ENCODE measurements at places on chromosomes 2 and 18.

DNA sequence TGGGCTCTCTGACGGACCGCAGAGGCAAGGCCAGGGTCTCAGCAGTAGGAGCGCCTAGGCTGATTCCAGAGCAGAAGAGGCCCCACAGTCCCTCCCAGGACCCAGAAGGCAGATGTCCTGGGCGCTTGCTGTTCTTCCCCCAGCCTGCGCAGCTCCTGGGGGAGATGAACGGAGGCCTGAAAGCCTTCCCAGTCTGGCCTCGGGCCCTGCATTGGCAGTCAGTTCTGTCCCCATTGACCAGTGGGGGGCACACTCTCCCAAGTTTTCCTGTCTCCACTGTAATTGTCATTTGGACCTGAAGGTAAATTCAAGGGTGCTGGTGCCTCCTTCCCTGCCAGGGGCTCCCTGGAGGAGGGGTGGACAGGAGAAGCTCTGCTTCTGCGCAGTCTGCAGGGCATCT, 345.7 kb downstream of the CYP26B1 start:
- no peak for DNase-seq

DNA sequence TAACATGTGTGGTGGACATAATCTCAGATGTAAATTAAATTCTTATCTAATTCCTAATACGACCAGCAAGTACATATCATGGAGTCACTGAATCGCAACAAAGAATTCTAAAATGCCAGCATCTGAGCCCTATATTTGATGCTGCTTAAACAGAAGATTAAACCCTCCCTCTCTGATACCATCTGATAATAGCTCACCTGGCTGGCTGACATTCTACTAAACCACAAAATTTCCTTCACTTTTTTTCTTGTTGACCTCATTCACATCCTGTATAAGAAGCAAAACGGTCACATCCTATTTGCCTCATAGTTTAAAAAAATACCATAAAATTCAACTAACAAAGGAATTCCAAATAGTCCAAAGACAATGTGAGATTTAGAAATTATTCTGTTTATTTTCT, 371.6 kb upstream of the SLC8A1 start:
- DNase-seq: no peak

- no peak for DNase-seq
Observed at GRCh38 chr18:2114289-2114688, 457.0 kb downstream of the METTL4 start.

DNA sequence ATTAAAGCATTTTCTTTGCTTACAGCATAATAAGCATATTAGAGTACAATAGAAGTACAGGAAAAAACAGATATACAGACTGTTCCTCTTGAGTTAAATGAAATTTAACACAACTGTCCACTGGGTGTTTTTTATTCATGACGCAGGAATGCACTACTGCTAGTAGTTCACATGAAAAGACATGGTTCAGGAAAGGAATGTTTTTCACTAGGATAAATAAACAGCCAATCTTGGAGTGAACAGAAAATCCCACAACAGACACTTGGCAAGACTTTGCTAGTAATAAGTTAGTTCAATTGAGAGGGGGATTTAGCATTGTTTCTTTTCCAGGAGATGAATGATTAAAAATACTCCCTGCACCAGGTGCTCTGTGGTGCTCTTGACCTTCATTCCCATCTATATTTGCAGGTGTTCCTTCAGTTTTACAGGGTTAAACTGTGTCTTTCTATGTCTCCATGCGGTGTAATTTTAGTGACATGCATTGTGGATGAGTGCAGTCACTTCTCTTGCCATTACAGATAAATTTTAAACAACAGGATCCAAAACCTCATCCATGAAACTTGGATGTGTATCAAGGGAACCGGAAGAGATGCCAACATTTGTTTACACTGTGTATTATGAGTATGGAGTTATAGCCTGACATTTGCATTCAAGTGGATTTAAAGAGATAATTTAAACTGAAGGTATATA, 796.6 kb downstream of the DSC3 start:
- no peak for DNase-seq

DNA sequence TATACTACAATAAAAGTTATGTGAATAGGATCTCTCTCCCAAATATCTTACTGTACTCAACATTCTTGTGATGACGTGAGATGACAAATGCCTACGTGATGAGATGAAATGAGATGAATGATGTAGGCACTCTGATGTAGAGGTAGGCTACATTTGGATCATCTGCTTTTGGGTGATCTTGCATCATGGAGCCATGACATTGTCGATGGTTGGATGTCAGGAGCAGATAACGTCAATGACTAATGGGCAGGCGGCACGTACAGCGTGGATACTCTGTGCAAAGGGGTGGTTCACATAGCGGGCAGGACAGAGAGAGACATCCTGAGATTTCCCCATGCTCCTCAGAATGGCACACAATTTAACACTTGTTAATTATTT, 40.8 kb upstream of the PPP1R1C start:
- no peak for DNase-seq

- no peak for DNase-seq
Observed at GRCh38 chr2:61135510-61135909, 26.5 kb upstream of the C2orf74 start.

- DNase-seq: no peak
Observed at GRCh38 chr18:48566589-48566988, 27.8 kb downstream of the CTIF start.

GRCh38 chr2:224163566-224164307, 124.7 kb upstream of the SERPINE2 start:
- no peak for DNase-seq

GRCh38 chr18:680392-680791, 22.9 kb downstream of the TYMS start:
- DNase-seq: no peak

DNA sequence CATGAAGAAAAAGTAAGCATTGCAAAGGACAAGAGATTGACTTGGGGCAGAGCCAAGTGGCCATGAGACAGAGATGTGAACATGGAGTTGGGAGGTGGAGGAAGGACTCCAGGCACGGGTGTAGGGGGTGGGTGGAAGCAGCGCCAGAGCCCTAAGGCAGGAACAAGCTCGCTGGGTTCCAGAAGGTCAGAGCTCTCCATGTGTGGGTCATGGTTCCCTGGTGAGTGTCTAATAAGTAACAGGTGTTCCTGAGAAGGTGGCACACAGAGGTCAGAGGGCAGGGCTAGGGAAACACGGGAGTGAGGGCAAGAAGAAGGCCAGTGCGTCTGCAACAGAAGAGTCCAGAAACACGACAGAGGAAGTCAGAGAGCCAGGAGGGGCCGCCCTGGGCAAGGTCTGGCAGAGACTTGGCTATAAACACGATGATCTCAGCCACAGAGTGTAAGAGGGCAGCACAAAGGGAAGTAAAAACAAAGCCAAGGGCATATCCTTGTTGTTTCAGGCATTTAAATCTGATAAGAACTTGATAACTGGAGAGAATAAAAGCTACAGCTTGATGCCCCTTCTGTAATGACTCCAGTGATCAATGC, 260.8 kb downstream of the TGIF1 start:
- DNase-seq: no peak

DNA sequence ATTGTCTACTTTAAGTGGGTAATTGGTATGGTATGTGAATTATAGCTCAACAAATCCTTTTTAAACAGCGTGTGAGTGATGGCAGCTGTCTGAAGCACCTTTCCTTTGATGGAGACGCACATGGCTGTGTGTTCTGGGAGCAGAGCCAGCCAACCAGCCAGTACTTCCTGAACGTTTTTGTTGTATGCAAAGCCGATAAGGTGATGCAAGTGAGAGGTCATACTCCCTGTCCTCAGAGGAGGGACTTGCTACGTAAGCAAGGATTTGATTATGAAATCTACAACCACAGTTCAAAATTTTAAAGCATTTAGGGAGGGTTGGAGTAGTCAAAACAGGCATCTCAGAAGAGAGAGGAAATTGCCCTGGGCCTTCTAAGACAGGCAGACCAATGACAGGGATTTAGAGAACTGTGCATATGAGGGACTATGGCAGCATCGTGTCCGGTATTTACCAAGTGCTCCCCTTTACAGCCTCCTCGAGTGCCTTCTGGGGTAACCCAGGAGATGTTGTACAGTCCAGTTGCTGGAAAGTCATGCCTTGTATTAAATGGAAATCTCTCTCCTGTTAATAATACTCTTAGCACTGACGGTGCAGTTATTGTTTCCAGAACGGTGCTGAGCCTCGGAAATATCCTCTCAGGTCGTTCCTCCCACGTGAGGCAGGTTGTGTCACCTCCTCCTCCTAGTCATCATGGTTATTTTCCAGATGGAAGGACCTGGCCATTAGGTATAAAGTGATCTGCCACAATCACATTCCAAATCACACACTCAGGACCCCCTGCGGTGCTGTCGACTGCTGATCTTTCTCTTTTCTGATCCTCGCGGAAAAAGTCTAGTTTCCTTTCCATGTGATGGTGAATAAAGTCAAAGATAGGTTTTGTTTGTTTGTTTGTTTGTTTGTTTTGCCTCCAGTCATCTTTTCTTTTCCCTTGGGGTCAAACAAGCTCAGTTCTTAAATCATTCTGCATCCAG, 28.4 kb downstream of the ARHGEF4 start:
- no peak for DNase-seq

DNA sequence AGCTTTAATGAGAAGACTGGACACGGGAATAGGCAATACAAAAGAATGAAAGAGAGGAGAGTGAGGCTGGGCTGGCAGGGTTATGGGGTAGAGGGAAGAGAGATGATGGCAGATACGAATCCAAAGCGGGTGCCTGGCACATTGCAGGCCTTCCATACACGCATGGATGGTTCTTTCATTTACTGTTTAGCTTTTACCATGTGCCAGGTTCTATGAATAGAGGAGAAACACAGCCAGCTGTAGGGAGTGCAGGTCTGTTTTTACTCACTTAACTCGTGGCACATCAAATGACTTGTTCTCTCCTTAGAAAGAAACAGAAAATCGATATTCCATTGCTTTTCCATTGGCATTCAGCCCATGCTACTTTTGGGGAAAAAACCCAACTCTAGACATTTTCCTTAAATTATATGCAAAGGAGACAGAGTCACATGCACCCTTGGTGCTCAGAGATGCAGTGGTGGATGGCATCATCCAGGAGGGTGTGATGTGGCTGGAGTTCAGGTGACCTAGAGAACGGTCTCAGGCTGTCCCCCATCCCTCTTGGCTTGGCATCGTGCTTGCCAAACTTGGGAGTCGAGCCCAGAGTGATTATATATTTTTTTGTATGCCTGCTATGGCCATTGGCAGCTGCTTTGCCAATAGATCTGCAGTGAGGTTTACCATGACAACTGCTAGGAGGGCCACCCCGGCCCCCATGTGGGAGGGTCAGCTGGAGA, 6.2 kb downstream of the LTBP1 start:
- no peak for DNase-seq

DNA sequence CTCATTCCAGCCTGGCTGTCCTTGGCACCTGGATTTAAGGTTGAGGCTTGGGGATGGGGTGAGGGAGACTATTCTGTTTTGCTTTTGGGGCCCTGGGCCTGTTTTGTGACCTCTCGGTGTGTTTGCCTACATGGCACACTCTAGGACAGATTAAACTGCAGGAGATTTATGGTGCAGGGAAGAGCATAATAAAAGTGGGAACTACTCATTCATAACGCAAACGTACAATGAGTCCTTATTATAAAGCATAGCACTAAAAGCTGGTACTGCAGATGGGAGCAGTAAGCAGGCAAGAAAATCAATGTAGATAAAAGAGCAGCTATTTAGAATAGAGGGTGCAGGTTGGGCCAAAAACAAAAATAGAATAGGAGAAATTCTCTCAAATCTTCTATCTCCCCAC, 238.4 kb downstream of the ACTR3 start:
- DNase-seq: no peak

DNA sequence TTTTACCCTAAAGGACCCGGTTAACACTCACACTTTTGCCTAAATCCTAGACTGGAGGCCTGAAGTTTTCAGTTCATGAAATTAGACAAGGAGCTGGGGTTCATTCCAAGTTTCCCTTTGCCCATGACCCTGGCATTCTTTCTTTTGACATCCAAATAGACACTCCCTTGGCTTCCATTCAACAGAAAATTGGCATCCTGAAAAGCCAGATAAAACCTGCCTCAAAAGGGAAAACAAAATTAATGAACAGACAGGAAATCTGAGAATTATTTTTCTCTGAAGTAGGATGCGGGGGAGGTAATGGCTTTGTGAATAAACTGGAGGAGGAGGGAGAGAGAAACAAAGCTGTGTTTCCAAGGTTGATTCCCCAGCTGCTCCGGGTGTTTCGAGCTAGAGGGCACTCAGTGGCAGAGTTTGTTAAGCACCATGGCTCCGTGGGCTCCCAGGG, 41.0 kb downstream of the SPP2 start:
- DNase-seq: no peak

DNA sequence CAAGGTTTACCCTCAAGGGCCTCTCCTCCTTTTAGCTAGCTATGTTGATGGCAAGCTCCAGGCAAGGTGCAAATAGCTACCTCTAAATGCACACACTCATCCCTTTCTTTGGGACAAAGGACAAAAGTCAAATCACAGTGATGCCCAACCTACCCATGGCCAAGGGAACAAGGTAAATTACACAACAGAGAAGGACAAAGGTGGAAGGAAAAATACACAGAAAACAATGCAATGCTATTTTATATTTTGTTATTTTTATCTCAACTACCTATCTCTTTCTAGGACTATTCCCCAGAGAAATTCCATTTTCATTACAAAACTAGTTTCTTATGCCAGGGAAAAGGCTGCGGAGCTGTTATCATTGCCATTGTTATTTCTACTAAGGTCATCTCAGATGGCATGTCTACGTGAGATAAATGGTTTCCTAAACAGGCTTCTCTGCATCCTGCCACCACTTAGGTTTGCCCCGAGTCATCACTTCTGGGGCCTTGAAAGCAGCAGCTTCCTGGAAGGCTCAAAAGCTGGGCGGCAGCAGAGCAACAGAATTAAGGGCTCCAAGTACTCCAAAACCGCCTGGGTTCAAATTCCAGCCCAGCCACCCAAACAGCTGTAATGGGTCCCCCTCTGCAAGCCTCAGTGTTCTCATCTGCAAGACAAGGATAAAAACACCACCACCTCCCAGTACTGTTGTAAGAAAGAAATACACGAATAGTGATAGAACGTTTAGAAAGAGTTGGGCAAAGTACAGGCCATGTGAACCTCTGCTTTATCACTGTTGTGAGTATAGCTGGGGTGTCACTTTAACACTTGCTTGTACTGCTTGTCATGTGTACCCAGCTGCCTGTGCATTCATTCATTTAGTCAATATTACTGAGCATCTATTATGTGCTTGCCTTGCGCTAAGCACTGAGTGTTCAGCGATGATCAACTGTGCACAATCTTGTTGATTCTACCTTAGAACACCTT, 20.9 kb downstream of the BCL2 start:
- DNase-seq: no peak

GRCh38 chr2:129796225-129796624, 183.2 kb upstream of the RAB6C start:
- DNase-seq: no peak

- no peak for DNase-seq
Observed at GRCh38 chr2:1594123-1594372, 150.3 kb downstream of the PXDN start.
